NCI-H526 treated with DMSO at 0.1 percent for 48 hours (cell line): ENCODE measurements at places on chromosomes 6 and 20.
A peak's percentile ranks its signal among the peaks of the same experiment; 100 is the strongest.

- DNase-seq, result no peak
These were observed 255.1 kb downstream of the RNGTT start for GRCh38 chr6:88708197-88708744.

- DNase-seq, result no peak
These were observed 137.5 kb upstream of the SHLD1 start for GRCh38 chr20:5612581-5613301.

- DNase-seq, result no peak
These were observed 622 bp downstream of the APCDD1L start for GRCh38 chr20:58514321-58515232.

DNA sequence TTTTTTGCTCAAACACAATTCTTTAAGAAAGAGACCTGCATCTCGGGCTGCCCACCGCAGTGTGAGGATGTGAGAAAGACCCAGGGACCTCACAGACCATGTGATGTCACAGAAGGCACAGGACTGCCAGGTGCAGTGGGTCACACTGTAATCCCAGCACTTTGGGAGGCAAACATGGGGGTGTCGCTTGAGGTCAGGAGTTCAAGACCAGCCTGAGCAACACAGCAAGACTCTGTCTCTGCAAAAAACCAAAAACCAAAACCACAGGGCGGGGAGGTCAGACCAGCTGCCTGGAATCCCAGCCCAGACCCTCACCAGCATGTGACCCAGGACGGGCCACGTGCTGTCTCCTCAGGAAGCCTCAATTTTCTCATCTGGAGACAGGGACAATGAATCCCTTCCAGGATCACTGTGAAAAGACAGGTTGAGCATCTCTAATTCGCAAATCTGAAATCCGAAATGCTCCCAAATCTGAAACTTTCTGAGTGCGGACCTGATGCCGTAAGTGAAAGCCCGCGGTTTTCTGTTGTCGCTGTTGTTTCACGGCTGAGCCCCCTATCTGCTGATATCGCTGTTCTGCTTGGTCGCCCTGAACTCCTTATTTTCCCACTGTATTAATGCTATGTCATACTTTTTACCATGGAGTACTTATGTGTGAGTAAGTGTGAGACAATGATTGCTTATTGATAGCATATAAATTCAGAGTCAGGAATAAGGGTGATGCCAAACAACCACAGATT is 159.5 kb upstream of the PTPN1 start:
- no peak for DNase-seq

DNA sequence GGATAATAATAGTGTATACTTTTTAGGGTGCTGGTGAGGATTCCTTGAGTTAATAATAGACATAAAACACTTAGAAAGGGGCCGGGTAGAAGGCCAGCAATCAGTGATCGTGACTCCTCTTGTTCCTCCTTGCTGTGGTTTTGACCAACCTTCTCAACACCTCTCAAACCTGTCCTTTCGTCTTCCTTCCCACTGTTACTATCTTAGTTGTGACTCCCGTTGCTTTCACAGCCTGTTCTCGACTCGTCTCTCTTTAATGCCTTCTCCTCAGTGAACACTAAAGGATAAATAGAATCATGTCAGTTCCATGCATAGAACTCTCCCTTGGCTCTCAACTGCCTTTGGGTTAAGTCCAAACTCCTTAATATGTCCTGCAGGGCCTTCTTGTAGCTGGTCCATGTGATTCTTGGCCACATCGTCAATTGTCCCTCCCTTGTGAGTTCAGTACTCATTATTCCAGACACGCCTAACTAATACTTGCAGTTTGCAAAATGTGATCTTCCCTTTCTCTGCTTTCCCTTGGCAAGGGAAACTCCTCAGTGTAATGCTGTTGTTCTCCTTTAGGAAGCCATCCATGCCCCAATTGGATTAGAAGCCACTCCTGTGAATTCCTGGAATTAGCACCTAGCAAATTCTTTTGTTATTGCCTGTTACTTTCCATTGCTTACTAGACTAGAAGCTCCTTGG is 164.9 kb downstream of the UTRN start:
- DNase-seq, result no peak

- DNase-seq, result no peak
These were observed 19.6 kb downstream of the FARS2 start for GRCh38 chr6:5280920-5281319.

DNA sequence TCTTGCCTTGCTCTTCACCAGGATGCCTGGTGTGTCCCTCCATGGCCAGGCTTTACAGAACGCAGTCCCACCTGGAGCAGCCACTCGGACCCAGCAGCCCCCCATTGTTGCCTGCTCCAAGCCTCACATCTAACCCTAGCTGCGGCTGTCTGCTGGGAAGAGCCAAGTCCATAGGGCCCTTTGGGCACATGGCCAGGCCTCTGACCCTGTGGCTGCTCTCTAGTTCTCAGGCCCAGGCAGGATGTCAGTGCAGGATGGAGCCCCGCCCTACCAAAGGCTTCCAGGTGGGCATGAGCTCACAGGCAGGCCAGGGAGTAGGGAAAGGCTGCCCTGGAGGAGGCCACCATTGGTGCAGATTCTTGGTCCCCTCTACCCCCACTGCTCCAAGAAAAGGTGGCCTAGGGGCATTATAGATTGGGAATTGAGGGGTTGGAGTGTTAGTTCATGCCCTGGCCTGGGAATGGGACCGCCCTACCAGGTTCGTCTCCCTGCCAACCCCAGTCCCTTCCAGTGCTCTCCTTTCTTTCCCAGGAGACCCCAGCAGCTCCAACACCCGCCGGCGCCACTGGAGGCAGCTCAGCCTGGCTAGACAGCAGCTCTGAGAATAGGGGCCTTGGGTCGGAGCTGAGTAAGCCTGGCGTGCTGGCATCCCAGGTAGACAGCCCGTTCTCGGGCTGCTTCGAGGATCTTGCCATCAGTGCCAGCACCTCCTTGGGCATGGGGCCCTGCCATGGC is 18.7 kb downstream of the MAVS start:
- DNase-seq, result no peak

GRCh38 chr20:39654171-39654570 is 692.0 kb downstream of the DHX35 start:
- DNase-seq, result no peak

DNA sequence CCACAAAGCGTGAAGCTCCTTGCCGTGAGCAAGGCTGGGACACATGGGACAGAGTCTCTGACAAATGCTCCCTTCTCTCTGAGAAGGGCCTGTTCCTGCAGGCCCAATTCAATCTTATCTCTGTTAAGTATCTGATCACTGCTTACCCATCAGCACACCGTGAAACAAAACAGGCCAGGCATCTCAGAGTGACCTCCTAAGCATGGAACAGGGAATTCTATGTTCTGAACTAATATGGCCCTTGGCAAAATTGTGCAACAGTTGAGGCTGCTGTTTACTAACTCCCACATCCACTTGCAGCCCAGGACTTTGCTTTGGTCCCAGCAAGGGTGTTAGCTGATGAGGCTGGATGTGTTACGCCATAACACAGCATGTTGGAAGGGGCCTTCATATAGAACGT is 79.2 kb downstream of the GCLC start:
- no peak for DNase-seq

GRCh38 chr6:35170891-35171290 is 29.8 kb upstream of the TCP11 start:
- no peak for DNase-seq

DNA sequence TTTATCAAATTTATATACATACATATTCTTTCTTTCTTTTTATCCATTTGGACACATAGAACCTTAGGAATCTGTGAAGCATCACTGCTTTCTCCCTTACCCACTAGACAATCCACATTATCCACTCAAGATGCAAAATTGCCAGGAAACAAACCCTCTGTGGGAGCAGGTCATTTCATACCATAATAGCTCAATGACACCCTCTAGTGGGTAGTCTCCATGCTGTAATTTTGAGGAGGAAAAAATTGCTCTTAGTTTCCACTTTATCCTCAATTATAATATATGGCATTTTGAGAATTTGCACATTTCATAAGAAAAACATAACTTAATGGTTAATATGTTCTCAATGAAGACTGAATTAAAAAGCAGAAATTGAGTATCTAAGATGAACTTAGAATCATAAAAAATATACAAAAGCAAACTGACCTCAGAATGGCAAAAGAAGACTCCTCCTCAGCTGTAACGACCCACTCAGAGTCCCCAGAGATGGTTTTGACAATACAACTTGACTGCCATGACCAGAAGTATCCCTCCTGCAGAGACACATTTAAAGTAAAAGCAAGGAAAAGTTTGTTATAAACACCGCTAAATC is 164.1 kb downstream of the FRK start:
- no peak for DNase-seq

GRCh38 chr20:44711237-44711636 is 3.9 kb upstream of the CCN5 start:
- no peak for DNase-seq

DNA sequence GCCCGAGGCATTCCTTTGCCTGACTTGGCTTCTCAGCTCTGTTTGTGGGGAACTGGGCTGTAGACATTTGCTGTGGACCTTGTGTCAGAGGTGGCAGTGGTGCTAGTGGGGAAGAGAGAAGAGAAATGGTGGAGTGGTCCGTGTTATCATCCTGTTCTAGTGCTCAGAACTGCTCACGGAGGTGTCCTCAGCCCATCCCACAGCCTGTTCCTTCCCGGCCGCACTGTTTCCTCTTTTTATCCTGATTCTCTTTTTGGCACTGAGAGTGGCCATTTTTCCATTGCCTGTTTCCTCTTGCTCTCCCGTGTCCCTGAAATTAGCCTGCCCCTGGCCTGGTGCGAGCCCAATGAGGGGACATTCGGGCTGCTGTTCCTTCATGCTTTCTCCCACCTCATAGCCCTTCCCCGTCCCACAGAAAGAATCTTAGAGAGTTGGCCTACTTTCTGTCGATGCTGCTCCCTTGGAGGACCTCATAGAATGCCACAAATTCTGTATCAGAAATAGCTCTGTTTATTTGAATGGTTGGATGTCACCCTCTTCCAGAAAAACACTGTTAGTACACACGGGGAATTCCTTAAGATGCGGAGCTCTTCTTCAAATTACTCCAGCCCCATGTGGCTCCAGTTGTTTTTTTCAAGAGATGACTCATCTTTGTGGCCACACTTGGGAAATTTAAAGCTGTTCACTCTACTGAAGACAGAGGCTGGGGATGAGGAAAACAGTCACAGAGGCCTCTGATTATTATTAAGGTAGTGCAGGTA is 26.1 kb downstream of the FARS2 start:
- no peak for DNase-seq

- DNase-seq, result no peak
These were observed 1.4 kb upstream of the INSM1 start for GRCh38 chr20:20366551-20366875.

DNA sequence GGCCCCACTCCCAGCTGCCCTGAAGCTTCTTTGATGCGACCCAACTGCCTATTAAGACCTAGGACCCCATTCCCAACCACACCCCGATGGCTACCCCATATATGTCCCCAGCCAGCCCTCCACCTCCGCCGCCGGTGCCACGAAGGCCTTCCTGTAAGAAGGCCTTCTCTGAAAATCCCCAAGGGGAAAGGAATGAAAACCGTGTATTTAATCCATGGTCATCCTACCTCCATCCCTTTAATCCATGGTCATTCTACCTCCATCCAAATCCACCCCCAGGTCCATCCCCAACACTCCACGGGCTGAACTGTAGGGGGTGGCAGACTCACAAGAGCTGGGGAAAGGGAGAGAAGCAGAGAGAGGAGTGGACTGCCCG is 545 bp upstream of the VSX1 start:
- DNase-seq, result no peak

- DNase-seq, result no peak
These were observed 111.7 kb downstream of the PREX1 start for GRCh38 chr20:48716086-48716485.

DNA sequence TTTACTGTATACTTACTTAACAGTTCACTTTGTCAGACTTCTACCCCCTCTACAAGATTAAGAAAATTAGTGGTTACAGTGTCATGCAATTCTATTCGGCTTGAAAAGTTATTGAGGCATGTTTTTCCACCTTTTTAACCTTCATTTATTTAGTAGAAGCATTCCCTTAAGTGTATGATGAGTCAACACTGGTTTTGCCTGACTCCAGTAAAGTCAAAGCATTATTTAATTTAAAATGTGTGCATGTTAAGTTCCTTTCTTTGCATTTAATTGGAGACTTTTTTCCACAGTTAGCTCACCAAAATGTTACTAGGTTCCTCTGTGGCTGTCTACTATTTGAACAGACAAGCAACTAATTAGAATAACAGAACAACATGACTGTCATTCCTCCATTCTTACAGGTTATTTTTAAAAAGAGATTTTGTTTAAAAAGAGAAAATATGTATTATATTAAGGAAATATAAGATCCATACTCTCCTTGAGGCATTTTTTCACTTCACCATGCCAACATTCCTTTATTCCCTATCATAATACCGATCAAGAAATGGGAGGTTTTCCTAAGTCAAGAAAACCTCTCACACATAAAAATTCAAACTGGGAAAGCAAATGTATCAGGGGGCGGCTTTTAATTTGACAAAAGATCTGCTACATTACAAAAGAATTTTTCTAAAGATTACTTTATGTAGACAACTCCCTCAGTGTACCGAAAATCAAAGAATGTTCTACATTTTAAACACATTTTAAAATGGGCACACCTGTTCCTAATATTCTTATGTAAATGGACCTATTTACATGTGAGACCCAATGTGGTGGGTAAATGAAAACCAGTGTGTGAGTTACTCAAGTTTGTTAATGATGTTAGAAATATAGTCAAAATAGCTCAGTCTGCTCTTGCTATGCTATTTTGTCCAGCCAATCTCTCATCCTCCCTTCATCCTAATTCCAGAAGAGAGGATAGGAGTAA is 361.2 kb downstream of the UTRN start:
- DNase-seq, result no peak

- peak; percentile 21 for DNase-seq
These were observed 29.5 kb downstream of the NAPB start for GRCh38 chr20:23391707-23392310.

- no peak for DNase-seq
These were observed 293.8 kb downstream of the TAF4 start for GRCh38 chr20:61771805-61772350.

- DNase-seq, result no peak
These were observed 46.7 kb downstream of the RALY start for GRCh38 chr20:34040300-34040995.

- no peak for DNase-seq
These were observed 42.4 kb upstream of the DDR1 start for GRCh38 chr6:30841644-30842504.

DNA sequence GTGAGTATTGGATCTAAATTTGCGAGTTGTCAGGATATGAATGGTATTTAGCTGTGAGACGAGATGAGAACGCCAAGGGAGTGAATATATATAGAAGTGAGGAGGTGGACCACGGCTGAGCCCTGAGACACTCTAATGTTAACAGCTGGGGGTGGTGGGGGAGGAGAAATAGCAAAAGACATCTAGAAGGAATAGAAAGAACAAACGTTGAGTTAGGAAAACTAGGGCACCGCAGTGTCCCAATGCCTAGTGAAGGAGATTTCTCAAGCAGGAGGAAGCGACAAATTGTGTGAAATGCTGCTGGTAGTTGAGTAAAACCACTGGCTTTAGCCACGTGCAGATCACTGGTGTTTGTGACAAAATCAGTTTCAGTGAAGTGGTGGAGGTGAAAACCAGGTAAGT is 56.9 kb downstream of the CD164 start:
- DNase-seq, result no peak

DNA sequence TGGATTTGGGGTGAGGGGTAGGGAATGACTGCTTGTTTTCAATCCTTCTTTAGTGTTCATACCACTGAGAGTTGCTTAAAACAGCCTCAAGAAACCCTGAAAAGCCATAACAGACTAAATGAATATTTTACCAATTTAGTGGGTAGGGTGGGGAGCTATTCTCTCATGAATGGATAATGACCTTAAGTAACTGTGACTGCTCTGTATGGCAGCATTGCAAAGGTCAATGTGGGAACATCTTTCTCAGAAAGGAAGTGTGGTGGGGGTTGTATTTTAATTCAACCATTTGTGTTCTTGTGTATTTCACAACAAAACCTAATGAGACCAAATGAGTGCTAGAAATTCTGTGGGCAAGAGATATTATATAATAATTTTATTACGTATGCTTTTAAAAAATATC is 55.7 kb downstream of the PHACTR2 start:
- DNase-seq, result no peak
